ENCODE measurements at places on chromosomes 1 and 21. TPM values are rescaled to one million over a fixed set of nuclear protein-coding genes. Genes with fewer than 3 reads are reported as not detected.

DNA sequence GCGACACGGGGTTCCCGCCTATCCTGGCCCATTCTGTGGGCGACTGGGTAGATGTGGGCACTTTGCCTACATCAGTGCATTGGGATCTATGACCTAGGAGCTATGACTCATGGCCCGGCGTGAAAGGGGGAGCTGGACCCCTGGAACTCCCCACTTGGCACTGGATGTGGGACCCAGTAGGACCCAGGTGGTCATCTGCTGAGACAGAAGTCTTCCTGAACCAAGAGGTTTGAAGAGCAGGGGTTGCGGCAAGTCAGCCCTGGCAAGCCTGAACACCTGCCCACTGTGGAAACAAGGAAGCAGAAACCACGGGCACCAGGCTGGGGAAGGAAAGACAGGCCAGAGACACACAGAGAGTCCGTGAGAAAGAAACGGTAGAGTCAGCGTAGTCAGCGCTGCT is 656.7 kb downstream of the AJAP1 start:
- no peak for ATAC-seq

ALG14 gene
- 2.4 TPM for total RNA-seq

GRCh38 chr1:198530953-198531352 is 9.5 kb downstream of the ATP6V1G3 start:
- ATAC-seq: no peak

TMPRSS3 gene
- total RNA-seq: 0.14 TPM

DNA sequence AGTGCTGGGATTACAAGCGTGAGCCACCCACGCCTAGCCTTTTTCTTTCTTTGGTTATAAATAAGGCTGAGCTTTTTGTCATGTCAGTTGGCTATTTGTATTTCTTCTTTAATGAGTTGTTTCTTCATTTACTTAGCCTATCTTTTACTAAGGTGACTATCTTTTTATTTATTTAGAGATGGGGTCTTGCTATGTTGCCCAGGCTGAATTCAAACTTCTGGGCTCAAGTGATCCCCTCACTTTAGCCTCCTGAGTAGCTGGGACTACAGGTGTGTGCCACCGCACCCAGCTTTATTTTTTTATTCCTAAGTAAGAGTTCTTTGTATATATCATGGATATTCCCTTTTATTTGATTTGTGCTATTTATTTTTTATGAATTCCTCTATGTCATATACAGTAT is 11.9 kb downstream of the DMBX1 start:
- ATAC-seq: no peak

KCNE2 gene
- 1.1 TPM for total RNA-seq

DNA sequence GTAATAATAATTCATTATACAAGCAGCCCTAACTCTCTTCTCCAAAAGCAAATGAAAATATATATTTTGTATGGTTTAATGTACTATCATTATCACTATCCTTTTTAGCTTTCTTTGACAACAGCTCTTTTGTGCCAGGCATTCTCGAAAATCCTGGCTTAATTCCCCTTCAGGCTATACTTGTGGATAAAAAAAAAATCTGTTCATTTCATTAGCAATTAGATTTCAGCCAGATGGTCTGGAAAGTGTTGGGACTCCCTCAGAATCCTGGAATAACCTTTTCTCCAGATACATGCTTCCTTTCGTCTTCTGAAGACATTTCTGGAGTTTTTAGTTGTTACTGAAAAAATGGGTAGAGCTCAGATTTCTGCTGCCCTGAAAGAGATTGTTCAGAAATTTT is 83.4 kb upstream of the PLPPR4 start:
- ATAC-seq: peak; percentile 3

DNA sequence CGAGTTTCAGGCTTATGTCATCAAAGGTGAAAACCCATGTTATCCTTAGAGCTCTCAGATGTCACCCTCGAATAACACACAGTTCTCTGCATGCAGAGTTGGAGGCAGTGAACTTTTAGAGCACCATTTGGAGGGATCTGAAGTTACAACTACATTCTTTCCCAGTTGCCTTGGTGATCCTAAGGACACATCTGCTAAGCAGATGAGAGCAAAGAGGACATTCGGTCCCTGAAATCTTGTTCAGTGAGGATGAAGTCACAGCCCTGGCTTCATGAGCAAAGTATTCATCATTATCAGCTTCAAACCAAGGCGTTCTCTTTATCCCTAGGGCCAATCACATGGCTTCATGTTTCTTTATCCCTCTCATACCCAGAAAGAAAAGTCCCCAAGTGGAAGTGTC is 23.1 kb upstream of the MCOLN2 start:
- no peak for ATAC-seq

SH2D5 gene
- 2.8 TPM for total RNA-seq

- no peak for ATAC-seq
Measured at GRCh38 chr1:28902738-28903137, 11.6 kb upstream of the EPB41 start.

DNA sequence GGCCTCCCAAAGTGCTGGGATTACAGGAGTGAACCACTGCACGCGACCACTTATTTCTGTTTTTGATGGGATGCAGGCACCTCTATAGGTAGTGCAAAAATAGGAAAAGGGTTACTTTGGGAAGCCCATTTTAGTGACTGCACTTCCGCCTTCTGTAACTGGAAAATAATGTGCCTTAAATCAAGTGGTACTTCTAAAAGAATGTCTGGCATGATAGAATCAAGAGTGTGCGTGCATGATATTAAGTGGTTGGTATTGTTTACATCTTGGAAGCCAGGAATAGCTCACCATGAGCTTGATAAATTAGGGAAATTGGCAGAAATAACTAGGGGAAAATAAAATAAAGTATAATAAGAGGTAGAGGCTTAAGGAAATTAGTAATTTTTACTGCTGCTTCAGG is 1067.0 kb downstream of the ADGRL2 start:
- ATAC-seq: no peak
